ENCODE measurements at places on chromosomes 5 and 9. TPM values are rescaled to one million over a fixed set of nuclear protein-coding genes. Genes with fewer than 3 reads are reported as not detected.

- no peaks in the 10 kb centered on the region for H3K36me3 ChIP-seq
- H3K27ac ChIP-seq = no peak overlapping the region
- no peaks in the 10 kb centered on the region for H3K27me3 ChIP-seq
- H3K4me3 ChIP-seq = no peak overlapping the region
These were observed 1494.4 kb upstream of the NUDT12 start for GRCh38 chr5:105057001-105057436.

GRCh38 chr9:124635285-124635684, 128.1 kb upstream of the NR5A1 start:
- DNase-seq = no peak
- H3K4me3 ChIP-seq = no peak overlapping the region
- H3K27me3 ChIP-seq = no peaks in the 10 kb centered on the region
- no peak overlapping the region for H3K27ac ChIP-seq

- no peak overlapping the region for H3K4me3 ChIP-seq
- DNase-seq = no peak
- no peaks in the 10 kb centered on the region for H3K4me1 ChIP-seq
- H3K27ac ChIP-seq = no peak overlapping the region
- no peaks in the 10 kb centered on the region for H3K36me3 ChIP-seq
These were observed 117.5 kb upstream of the OR13F1 start for GRCh38 chr9:104386425-104387069.

Gene IFNB1
- 0.61 TPM for total RNA-seq

Gene GDA
- 24.3 TPM for total RNA-seq

- no peak overlapping the region for H3K4me3 ChIP-seq
- peaks cover 24% of the 10 kb centered on the region for H3K4me1 ChIP-seq
- no peaks in the 10 kb centered on the region for H3K27me3 ChIP-seq
- peaks cover 17% of the 10 kb centered on the region for H3K36me3 ChIP-seq
- no peak for DNase-seq
- no peak overlapping the region for H3K27ac ChIP-seq
These were observed 50.0 kb downstream of the RGS3 start for GRCh38 chr9:113513536-113513935.

GRCh38 chr5:122195802-122196394, 66.6 kb downstream of the ZNF474 start:
- no peak overlapping the region for H3K27ac ChIP-seq
- no peak overlapping the region for H3K4me3 ChIP-seq
- no peaks in the 10 kb centered on the region for H3K36me3 ChIP-seq
- peak; percentile 50 for DNase-seq
- H3K27me3 ChIP-seq = peaks cover 23% of the 10 kb centered on the region

Gene CCNO
- 12.5 TPM for total RNA-seq

Gene LCN1
- not detected for total RNA-seq

Gene DBH
- not detected for total RNA-seq

GRCh38 chr9:91533382-91533781, 109.8 kb upstream of the NFIL3 start:
- DNase-seq = no peak
- H3K27ac ChIP-seq = no peak overlapping the region
- H3K4me1 ChIP-seq = no peaks in the 10 kb centered on the region
- H3K36me3 ChIP-seq = no peaks in the 10 kb centered on the region

DNA sequence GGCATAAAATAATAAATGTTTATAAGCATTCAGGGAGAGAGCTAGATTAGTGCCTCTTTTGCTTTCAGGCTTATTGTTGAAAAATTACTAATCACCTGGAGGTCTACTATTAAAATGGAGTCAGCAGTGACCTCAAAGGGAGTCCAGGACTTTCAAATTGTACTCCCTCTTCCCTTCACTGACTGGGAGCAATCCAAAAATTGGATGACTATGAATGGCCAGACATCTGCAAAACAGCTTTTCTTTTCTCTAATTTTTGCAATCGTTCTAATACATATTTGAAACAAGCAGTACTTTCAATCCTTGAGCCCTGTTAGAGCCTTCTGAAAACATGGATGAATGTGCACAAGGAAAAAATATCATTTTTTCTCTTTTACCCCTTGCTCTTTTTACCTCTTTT, 461.8 kb downstream of the TMEM232 start:
- H3K4me3 ChIP-seq = no peak overlapping the region
- DNase-seq = no peak
- H3K4me1 ChIP-seq = no peaks in the 10 kb centered on the region
- H3K27ac ChIP-seq = no peak overlapping the region
- no peaks in the 10 kb centered on the region for H3K36me3 ChIP-seq

Gene PCDHB16
- total RNA-seq = 0.66 TPM

DNA sequence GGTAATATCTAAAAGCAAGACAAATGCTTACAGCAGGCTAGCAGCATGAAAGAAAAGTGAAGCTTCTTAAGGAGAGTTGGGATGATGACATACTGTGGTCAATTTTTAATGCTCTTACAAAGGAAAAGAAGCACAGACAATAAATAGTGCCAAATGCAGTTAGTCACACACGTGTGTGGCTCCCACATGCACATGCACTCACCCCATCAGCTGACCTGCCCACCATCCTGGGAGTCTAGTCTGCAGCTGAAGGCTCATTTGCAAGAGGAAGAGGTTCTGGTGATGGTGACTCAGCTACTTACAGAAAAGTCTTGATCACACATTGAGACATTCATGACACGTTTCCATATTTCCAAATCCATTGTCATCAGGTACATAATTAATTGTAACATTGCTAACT, 129.3 kb downstream of the MRPL36 start:
- peaks cover 68% of the 10 kb centered on the region for H3K27me3 ChIP-seq
- no peak overlapping the region for H3K27ac ChIP-seq
- H3K36me3 ChIP-seq = no peaks in the 10 kb centered on the region
- no peaks in the 10 kb centered on the region for H3K4me1 ChIP-seq
- H3K4me3 ChIP-seq = no peak overlapping the region
- DNase-seq = no peak

DNA sequence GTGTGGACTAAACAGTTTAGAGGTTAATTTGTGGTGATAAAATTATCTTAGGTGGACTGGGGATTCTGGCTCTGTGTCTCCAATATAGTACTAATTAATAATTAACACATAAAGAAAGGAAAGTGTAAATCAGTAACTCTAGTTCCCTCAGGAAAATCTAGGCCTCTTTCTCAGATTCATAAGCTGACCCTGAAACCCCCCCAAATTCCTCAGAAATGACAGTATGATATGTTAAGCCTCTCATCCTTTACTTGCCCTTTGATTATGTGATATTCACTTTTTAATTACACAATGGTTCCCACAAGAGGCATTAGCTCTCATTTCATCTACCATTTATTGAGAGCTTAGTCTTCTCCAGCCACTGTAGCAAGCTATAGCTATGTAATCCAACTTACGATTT, 636.2 kb upstream of the SEMA6A start:
- H3K27ac ChIP-seq = no peak overlapping the region
- no peak overlapping the region for H3K4me3 ChIP-seq
- H3K4me1 ChIP-seq = no peaks in the 10 kb centered on the region
- H3K27me3 ChIP-seq = no peaks in the 10 kb centered on the region
- DNase-seq = no peak
- no peaks in the 10 kb centered on the region for H3K36me3 ChIP-seq

Gene APBA1
- total RNA-seq = 6.7 TPM

GRCh38 chr9:107612136-107612535, 122.6 kb upstream of the KLF4 start:
- no peaks in the 10 kb centered on the region for H3K4me1 ChIP-seq
- H3K4me3 ChIP-seq = no peak overlapping the region
- no peaks in the 10 kb centered on the region for H3K27me3 ChIP-seq
- no peak overlapping the region for H3K27ac ChIP-seq

Gene TMEM267
- 19.0 TPM for total RNA-seq

Gene PITX1
- total RNA-seq = 12.9 TPM

DNA sequence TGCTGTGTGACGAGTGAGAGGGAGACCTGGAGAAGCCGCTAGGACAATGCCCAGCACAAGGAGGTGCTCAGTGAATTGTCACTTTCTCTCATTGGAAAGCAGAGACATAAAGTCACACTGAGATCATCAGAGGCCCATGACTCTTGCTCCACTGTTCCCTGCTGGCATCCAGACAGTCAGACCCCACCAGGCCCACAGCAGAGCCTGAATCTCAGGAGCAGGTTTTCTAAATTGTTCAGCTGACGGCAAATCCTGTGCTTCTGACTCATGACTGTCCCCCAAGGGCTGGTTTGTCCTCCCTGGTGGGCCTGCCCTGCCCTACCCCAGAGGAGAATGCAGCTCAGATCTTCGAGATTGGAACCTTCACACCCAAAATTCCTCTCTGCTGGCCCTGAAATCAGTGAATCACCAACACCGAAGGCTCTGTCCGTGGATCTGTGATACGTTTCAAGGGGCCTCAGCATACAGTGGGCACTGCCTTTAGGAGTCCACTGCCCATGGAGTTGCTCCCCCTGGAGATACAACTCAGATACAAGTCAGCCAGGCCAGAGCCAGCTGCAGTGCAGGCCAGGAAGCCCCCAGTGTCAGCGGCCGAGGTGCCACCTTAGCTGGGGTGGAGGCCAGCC, 2.7 kb downstream of the PTGES start:
- peaks cover 18% of the 10 kb centered on the region for H3K4me1 ChIP-seq
- H3K27me3 ChIP-seq = no peaks in the 10 kb centered on the region
- DNase-seq = no peak

Gene TMEM174
- not detected for total RNA-seq

DNA sequence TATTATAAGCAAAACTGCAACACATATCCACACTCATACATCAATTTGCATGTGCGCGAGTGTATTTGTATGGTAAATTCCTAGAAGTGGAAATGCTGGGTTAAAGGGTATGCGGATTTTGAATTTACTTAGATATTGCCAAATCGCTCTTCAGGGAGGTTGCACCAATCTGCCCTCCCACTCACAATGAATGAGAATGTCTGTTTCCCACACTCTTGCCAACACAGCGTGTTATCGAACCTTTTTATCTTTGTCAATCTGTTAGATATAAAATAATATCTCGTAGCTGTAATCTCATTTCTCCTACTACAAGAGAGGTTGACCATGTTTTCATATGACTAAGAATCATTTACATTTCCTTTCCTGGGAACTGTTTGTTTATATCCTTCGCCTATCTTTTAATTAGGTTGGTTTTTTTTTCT, 35.7 kb downstream of the LHX2 start:
- H3K36me3 ChIP-seq = peaks cover 4% of the 10 kb centered on the region
- peaks cover 59% of the 10 kb centered on the region for H3K27me3 ChIP-seq
- H3K4me1 ChIP-seq = no peaks in the 10 kb centered on the region
- H3K4me3 ChIP-seq = no peak overlapping the region
- no peak for DNase-seq
- H3K27ac ChIP-seq = no peak overlapping the region

DNA sequence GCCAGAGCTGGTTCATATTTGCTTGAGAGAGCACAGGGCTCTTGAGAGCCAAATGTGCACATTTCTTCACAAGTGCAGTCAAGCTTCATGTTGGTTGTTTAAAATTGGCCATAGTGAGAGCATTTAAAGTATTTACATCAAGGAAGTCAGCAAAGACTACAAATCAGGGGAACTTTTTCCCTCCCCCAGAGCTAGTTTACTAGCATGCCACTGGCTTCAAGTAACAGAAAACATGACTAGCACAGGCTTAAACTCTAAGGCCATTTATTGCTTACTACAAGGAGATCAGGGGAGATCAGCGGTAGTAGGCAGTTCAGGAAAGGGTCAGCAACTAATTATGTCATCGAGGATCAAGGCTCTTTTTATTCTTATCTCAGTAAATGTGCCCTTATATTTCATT, 11.0 kb upstream of the CCDC171 start:
- no peaks in the 10 kb centered on the region for H3K27me3 ChIP-seq
- H3K4me3 ChIP-seq = no peak overlapping the region
- H3K36me3 ChIP-seq = no peaks in the 10 kb centered on the region
- no peak overlapping the region for H3K27ac ChIP-seq
- DNase-seq = no peak

DNA sequence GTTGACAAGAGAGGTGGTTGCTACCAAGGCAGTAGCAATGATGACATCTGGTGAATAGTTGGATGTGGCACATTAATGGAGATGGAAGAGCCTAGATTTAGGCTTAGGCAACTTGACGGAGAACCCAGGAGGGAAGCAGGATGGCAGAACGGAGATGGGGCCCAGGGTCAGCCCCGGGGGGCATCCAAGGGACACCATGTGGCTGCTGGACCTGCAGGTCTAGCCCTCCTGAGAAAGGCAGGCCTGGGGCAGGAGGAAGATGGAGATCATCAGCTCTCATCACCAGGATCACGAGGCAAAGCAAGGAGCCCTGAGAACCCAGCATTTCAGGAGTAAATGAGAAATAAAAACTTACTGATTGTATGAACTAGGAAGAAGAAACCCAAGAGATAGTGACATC, 216.2 kb downstream of the AUH start:
- H3K36me3 ChIP-seq = no peaks in the 10 kb centered on the region
- H3K4me1 ChIP-seq = no peaks in the 10 kb centered on the region
- no peaks in the 10 kb centered on the region for H3K27me3 ChIP-seq
- DNase-seq = no peak
- no peak overlapping the region for H3K4me3 ChIP-seq
- H3K27ac ChIP-seq = no peak overlapping the region

DNA sequence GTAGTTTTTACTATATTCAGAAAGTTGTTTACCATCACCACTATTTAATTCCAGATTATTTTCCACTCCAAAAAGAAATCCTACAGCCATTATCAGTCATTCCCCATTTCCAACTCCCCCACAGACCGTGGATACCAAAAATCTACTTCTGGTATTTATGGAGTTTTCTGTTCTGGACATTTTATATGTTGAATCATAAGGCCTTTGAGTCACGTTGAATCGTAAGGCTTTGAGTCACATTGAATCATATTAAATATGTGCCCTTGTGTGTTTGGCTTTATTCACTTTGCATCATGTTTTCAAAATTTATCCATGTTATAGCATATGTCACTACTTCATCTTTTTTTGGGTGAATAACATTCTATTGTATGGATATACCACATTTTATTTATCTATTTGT, 454.1 kb upstream of the NUDT12 start:
- no peaks in the 10 kb centered on the region for H3K27me3 ChIP-seq
- peaks cover 3% of the 10 kb centered on the region for H3K4me1 ChIP-seq
- no peak overlapping the region for H3K27ac ChIP-seq
- H3K36me3 ChIP-seq = no peaks in the 10 kb centered on the region
- DNase-seq = no peak

DNA sequence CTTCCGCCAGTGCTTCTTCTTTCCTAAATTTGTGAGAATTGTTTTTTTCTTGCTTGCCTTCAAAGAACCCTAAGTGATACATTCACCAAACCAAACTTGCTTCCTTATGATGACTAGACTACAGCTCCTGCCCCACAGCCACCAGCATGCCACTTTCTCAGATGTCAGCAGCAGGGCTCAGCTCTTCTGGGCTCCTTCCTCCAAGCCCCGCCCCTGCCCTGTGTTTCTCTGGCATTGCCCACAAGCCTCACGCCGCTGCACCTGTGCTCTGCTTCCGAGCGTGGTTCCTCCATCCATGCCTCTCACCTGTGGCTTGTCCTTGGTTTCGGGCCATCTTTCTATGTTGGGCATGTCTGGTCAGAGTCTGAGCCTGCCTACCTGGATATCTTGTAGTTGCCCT, 10.6 kb downstream of the UNC5A start:
- no peaks in the 10 kb centered on the region for H3K27me3 ChIP-seq
- H3K4me1 ChIP-seq = peaks cover 83% of the 10 kb centered on the region
- H3K36me3 ChIP-seq = peaks cover 71% of the 10 kb centered on the region
- peak overlapping the region; percentile 97 for H3K27ac ChIP-seq
- peak; percentile 62 for DNase-seq
- H3K4me3 ChIP-seq = peak overlapping the region; percentile 5
